ENCODE measurements at places on chromosomes 2 and 18. TPM values are rescaled to one million over a fixed set of nuclear protein-coding genes. Genes with fewer than 3 reads are reported as not detected.

The SPTBN1 gene
- 407 TPM for total RNA-seq

The FBXO15 gene
- total RNA-seq: 1.3 TPM

The ARHGAP25 gene
- total RNA-seq: 0.44 TPM

The FAM237A gene
- total RNA-seq: not detected

The THSD7B gene
- under 0.01 TPM for total RNA-seq

The L3MBTL4 gene
- not detected for total RNA-seq

The CYP20A1 gene
- 39.6 TPM for total RNA-seq

The FLACC1 gene
- total RNA-seq: 1.4 TPM

The SNRPD1 gene
- 12.3 TPM for total RNA-seq

The CRYGD gene
- not detected for total RNA-seq

The SERPINB4 gene
- 0.14 TPM for total RNA-seq

The GNAL gene
- 0.14 TPM for total RNA-seq

The MYOM1 gene
- 0.22 TPM for total RNA-seq

The SLC4A5 gene
- total RNA-seq: 0.29 TPM

The TRIM54 gene
- not detected for total RNA-seq

The PMAIP1 gene
- 53.3 TPM for total RNA-seq

The DYNAP gene
- not detected for total RNA-seq

The SGPP2 gene
- not detected for total RNA-seq

The PNPT1 gene
- 13.1 TPM for total RNA-seq

The TMEM200C gene
- not detected for total RNA-seq

The SLC66A3 gene
- total RNA-seq: 17.3 TPM

The ALPP gene
- total RNA-seq: not detected

The CDH2 gene
- total RNA-seq: 121 TPM

The DAPL1 gene
- not detected for total RNA-seq

The FOXD4L1 gene
- total RNA-seq: 0.14 TPM

The CFAP65 gene
- not detected for total RNA-seq
